ENCODE measurements at places on chromosomes 5 and 9.

GRCh38 chr5:106521701-106522100, 1149.0 kb downstream of the EFNA5 start:
- DNase-seq: peak; percentile 87

- DNase-seq: no peak
Observed at GRCh38 chr5:127311349-127311748, 20.8 kb downstream of the MEGF10 start.

DNA sequence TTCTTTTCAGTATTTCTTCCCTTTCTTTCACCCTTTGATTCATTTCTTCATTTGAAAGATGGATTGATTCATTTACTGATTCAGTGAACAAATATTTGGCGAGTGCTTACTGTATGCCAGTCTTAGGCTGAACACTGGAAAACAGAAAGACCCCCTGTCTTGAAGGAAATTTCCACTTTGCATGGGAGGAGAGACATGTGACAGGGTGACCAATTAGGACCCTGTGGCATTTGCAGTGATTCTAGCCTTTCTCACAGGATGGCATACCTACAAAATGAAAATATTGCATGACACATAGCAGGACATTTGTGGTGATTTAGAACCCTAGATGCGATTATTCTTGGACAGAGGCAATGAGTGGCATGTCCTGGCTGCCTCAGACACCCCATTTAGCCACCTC, 407.2 kb upstream of the SGCD start:
- peak; percentile 69 for DNase-seq

DNA sequence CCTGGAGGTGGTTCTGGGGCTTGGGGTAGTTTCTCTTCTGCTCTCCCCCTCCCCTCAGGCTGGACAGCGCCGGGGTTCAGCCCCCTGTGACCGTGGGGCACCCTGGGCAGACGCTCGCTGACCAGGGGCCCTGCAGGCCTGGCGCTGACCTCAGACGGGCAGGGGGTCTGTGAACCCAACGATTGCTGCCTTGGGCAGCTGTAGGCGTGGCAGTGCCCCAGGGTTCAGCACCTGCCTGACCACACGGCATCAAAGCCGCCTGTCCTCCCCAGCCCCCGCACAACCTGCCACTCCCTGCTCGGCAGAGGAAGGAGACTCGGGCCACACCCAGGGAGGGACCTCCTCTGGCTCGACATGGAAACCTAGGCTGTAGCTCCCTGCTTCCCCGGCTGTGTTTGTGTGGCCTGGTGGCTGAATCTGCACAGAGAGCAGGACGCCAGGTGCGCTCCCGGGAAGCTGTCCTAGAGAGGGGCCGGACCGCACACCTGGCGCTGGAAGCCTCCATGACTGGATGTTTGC, 12.2 kb downstream of the LCN12 start:
- no peak for DNase-seq

GRCh38 chr5:106380736-106381135, 1290.0 kb downstream of the EFNA5 start:
- peak; percentile 74 for DNase-seq

- DNase-seq: peak; percentile 87
Observed at GRCh38 chr9:95383185-95383676, 65.7 kb upstream of the FANCC start.

- peak; percentile 50 for DNase-seq
Observed at GRCh38 chr5:103211576-103212561, 46.7 kb upstream of the MACIR start.

DNA sequence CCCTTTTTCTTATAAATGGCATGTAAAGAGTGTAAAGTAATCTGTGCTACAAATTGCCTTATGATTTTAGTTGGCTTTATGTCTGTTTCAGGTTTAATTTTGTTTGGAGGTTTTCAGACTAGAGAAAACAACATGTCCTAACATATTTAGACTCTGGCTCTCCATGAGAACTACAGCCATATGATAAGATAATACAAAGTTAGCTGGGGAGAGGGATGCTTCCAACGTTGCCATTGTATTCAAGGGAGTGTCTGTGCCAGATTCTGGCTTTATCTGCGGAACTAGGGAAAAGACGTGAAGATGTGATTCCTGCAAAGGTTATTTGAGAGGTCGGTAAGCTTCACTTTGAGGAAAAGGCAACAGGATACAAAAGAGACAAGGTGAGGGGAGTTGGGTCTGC, 140.0 kb upstream of the OTULINL start:
- no peak for DNase-seq

- DNase-seq: no peak
Observed at GRCh38 chr9:136784249-136784996, 6.7 kb upstream of the TMEM141 start.

DNA sequence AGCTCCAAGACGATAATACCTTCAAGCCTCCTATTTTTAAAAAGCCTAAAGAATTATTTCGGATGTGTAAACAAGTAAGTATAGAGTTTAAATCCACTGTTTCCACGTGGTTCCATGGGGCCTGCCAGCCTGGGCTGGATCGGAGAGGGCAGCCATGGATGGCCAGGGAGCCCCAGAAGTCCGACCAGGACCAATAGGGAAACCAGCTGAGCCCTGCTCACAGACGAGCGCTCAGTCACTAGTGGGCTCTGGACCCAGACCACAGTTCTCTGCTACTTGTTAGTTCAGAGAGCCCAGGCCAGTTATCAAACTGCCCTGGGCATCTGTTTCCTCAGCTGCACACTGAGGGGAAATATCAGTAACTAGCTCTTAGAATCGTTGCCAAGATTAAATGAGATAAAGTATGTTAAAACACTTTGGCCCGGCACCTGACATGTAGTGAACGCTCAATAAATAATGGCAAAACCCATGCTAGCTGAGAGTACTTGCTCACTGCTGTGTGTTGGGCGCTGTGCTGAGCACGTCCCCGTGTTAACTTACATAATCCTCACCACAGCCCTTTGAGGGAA, 124.8 kb downstream of the RGS3 start:
- DNase-seq: no peak

DNA sequence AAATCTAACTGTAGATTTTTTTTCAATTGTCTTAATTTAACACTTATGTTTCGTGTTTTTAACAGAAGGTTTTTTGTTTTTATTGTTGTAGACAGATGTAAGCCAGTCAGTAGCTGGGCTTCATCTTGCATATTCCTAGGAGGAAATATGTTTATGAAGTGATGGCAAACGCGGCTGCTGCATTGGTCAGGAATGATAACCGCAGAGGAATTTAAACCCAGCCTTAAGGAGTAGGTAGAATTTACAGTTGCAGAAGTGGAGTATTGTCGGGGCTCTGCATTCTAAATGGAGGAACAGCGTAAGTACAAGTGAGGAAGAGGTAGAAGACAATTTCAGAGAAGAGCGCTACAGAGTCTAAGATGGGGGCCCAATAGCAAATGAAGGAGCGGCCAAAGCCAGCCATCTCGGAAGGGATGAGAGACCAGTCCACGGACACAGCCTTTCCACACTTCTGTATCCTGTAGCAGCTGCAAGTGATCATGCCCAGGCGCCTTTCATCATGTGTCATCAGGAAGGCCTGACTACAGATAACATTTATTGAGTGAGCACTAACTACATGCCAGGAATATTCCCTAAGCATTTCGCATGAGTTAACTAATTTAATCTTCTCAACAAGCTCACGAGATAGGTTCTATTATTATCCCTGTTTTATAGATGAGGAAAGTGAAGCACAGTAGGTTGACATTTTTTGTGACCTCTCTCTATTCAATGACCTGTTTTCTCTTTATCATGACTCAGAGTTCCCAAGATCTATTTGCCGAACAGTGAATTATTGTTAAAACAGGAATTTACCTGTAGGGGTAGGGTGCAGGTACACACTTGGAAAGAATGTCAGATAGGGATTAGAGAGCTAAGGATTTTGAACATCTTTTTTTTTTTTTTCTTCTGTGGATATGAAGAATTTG, 38.1 kb downstream of the CMYA5 start:
- peak; percentile 4 for DNase-seq

- no peak for DNase-seq
Observed at GRCh38 chr9:126854734-126855133, 5.7 kb upstream of the ZBTB34 start.

GRCh38 chr9:81826517-81826906, 101.7 kb upstream of the SPATA31D4 start:
- no peak for DNase-seq

GRCh38 chr5:33894566-33894965, 2.8 kb upstream of the ADAMTS12 start:
- DNase-seq: peak; percentile 86

DNA sequence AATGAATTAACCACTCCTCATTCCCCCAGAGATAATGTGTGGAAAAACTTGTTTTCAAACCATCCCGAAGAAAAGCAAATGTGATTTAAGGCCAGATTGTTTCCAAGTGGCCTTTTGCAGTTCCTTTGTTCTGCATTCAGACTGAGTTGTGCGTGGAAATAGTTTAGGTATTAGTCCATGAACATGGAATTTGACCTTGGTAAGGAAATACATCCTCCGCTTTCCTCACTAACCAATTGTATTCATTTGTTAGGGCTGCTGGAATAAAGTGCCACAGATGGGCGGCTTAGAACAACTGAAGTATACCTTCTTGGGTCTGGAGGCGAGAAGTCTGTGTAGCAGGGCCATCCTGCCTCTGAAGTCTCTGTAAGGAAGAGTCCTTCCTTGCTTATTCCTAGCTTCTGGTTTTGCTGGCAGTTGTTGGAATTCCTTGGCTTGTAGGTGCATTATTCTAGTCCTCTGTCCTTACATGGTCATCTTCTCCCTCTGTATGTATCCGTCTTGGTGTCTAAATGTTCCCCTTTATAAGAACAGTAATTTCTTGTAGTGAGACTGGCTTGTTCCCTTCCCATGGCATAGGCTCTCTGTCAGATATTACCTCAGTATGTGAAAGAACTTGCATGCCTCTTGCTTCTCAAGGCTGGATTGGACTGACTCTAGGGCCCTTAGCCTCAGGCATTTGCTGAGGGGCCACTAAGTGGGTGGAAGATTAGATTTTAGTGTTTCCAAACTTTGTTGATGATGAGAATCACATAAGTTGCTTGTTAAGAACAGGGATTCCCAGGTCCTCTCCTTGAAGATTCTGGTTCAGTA, 53.9 kb downstream of the RAI14 start:
- peak; percentile 84 for DNase-seq

- no peak for DNase-seq
Observed at GRCh38 chr9:92656537-92656925, 13.4 kb downstream of the IPPK start.

DNA sequence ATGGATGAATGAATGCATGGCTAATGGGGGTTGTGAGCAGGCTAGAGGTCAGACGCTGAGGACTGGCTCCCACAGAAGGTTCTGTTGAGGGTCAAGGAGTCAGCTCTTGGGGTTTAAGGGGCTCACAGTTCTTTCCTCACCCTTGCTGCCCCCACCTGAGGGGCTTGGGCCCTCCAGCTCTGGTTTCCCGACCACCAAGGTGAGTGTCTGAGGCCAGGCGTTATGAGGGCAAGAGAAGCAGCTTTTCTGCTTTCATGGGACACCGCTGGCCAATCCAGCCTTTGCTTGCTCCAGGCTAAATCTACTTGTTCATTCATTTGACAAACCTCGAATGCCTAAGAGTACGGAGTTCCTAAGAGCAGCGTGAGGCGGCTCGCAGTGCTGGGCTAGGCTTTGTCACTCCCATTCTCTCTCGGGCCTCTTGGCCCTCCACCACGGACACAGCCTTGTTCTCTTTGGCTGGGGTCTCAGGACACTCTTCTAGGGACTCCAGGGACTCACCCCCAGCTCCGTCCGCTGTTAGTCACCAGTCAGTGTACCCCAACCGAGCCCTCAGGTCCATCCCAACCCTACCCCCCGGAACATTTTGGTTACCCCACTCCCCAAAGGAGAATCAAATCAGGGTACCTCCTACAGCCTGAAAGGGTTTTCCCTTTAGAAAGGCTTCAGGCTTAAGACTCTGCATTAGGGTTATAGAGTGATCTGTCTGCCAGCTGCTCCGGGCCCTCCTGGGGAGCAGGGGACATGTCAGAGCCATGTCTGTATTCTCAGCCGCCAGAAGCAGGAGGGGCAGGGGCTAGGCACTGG, 210.1 kb upstream of the MVB12B start:
- DNase-seq: no peak

DNA sequence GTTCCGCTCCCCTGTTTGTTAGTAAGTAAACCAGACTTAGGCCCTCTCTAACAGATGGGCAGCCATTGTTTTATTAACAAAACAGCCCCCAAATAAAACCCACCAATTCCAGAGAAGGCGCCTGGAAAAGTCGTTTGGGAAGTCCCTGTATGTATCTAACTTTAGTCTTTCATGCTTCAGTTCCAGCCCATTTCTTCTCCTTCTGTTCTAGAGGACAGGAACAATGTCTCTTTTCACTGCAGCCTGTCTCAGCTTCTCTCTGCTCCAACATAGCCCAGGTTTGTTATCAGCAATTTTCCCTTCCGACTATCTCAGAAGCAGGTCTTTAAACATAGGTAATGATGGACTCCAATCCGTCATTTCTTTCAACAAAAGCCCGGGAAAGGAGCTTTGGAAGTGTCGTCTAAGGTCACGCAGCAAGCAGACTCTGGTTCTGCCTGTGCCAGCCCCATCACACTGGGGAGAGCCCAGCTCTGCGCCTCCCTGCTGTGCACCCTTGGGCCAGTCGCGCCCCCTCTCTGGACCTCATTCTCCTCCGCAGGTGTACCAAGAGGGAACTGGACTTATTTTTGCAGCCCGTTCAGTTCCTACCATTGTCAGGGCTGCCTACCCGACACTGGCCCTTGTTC, 9.6 kb upstream of the AKNA start:
- DNase-seq: no peak

DNA sequence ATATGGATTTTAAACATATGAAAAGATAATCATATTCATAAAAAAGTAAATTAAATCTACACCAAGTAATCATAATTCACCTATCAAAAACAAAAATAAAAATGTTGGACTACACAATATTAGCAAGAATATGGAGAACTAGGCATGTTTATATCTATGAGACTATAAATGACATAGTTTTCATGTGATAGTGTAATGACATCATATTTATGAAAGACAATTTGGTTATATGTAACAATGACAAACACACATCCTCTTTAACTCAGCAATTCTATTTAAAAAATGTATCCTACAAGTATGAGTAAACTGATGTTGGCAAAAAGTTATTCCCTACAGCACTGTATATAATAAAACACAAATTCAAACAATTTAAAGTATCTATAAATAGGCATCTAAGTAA, 312.3 kb downstream of the EDIL3 start:
- no peak for DNase-seq

- DNase-seq: no peak
Observed at GRCh38 chr9:125687163-125687863, 19.7 kb downstream of the MAPKAP1 start.

- DNase-seq: no peak
Observed at GRCh38 chr9:122195875-122196274, 32.9 kb downstream of the LHX6 start.

DNA sequence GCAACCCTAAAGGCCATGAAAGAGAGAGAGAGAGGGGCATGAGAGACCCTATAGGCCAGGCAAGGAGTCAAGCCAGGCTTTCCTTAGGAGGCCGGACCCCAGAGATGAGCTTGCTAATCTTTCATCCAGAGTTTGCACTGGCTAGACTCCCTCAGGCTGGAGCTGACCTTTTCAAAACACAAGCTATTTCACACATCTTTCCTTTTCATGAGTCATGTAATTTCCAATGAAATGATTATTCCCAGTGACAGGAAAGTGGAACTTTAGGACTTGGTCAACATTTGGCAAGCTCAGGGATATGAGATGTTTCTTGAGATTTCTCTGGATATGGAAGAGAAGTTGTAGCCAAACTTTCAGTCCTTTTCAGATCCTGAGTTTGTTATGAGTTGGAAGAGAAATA, 117.7 kb downstream of the TARS1 start:
- no peak for DNase-seq

- no peak for DNase-seq
Observed at GRCh38 chr5:109099081-109099480, 310.7 kb downstream of the PJA2 start.

- DNase-seq: peak; percentile 43
Observed at GRCh38 chr5:39107350-39107749, 33.2 kb upstream of the RICTOR start.

GRCh38 chr5:54754420-54754819, 231.0 kb downstream of the ESM1 start:
- DNase-seq: peak; percentile 43

Data from fibroblast of skin of back (primary cell).